Ammon's horn (tissue), 1 donor: ENCODE measurements at places on chromosomes 6 and 20.
A peak's percentile ranks its signal among the peaks of the same experiment; 100 is the strongest.

- no peak for DNase-seq
These were observed 158.1 kb upstream of the ZNF217 start for GRCh38 chr20:53751620-53752318.

DNA sequence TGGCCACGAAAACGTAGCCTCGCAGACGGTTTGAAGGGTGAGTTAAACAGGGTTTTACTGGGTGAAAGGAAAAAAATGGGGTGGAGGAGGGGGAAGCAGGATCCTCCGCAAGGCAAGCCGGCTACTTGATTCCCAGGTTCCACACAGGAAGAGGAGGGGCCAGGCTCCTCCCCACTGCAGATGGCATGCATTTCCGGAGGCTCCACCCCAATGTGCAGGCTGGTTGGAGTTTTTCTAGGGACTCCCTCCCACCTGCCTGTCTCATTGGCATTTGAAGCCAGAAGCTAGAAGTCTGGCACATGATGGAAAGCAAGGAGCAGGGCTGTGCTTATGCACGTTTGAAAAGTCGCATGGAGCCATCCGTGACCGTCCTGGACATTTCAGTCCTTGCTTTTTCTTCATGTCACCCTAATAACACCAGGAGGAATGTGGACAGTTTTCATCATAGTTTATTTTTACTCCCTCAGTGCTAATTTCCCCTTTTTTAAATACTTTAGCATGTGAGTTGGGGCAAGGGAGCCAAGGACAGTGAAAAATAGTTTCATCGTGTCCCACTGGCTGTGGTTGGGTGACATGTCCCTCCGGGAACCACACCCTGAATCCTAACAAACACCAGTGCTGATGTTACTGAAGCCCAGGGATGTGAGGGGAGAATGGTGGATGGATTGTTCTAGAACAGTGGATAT is 100.1 kb upstream of the INSM1 start:
- no peak for DNase-seq

DNA sequence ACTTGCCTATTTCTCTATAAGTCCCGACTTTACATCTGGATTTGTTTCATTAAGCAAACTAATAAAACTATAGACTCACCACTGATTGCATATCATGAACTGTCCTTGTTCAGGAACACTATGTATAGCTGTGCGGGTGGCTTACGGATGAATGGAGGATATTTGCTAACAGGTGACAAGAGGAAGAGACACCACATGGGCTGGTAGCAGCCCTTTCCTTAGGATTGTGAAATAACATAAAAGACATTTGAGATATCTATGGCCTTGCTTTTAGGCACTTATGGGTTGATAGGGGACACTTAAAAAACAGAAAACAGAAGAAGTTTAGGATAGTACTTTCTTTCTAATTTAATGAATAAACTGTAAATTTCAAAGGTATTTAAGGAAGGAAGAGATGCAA is 5.0 kb upstream of the CAP2 start:
- DNase-seq, result no peak

DNA sequence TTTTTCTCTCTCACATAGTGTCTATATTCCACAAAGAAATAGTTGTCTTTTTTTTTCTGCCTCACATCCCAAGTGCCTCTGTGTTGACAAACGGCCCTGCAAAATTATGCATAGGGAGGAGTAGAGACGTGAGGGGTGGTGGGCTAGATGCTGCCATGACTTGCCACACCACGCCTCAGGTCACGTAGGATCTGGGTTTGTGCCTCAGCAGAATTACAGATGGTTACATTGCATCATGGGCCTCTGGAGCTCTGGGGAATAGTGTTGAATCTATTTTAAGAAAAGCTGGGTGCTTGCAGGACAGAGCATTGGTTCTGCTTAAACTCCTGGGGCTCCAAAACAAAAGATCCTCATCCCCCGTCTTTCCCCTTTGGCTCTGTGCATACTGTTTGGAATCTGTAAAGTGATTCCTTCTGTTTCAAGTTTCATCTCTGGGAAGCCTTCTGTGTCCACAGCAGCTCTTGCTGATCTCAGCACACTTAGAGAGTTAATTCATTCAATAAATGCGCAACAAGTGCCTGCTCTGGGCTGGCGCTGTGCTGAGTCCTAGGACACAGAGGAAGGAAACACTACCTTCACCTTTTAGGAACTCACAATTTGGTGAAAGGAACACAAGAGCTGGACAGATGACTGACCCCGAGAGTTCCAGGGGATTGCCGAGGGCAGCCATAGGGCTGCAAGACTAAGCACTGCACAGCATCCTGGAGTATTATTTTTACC is 2.4 kb downstream of the FANCE start:
- DNase-seq, result no peak

- DNase-seq, result no peak
These were observed 5.8 kb downstream of the CITED2 start for GRCh38 chr6:139368661-139369060.

GRCh38 chr6:56046576-56046975 is 171.2 kb upstream of the BMP5 start:
- no peak for DNase-seq

GRCh38 chr6:14573703-14574290 is 456.2 kb downstream of the CD83 start:
- DNase-seq, result no peak

DNA sequence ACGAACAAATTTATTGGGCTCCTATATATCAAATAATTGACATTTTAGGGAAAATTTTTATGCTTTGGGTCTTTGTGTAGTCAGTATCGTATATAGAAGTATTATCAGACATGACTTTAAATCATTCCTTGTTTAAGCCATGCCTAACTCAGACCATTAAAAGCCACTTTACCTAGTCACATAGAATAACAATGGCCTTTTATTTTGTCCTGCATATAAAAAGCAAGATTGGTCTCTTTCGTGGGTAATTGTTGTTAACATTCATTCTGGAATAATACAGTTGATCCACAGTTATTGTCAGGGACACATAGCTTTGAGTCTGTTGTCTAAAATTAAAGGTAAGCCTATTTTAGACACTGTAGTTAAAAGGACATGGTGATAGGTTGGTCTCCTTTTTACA is 47.4 kb downstream of the PLEKHG1 start:
- no peak for DNase-seq

- peak; percentile 58 for DNase-seq
These were observed 42.1 kb upstream of the BTN3A2 start for GRCh38 chr6:26322645-26323482.

GRCh38 chr6:136016228-136017225 is 165.0 kb downstream of the PDE7B start:
- DNase-seq, result no peak

- no peak for DNase-seq
These were observed 23.5 kb downstream of the COL20A1 start for GRCh38 chr20:63316502-63316921.

- no peak for DNase-seq
These were observed 373.4 kb upstream of the NOX3 start for GRCh38 chr6:155828989-155829388.
